ENCODE measurements at places on chromosomes 1 and 21.
A peak's percentile ranks its signal among the peaks of the same experiment; 100 is the strongest.

DNA sequence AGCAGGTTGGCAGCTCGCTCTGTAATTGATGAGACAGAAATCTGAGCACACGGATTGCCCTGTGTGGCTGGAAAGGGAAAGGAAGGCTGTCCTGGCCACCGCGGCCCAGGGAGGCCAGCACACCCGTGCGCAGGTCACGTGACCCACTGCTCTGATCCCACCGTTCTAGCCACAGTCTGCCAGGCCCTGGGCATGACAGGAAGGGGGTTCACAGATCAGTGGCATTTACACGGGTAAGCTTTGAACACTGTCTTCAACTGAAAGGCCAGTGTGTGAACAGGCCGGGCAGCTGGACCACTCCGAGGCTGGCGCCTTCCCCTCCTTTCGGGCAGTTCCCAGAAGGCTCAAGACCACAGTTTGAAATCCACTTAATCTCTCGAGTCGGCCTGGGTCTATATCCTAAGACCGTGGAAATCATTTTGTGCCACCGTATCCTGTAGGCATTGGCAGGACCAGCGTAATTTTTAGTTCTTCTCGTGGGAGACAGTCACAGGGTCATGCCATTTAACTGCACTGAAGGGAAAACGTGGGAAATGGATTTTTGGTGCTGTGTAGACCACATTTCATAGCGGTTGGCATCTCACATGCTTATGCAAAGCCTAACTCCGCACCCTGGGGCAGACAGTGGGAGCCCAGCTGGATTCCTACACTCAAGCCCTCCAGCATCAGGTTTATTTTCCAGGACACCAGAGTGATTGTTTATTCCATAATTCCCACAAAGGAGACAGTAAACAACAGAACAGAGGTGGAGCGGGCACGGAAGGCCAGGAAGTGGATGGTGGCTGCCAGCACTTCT lies 3.1 kb upstream of the ADARB1 start:
- no peak for DNase-seq

GRCh38 chr1:66775646-66776045 lies 23.4 kb downstream of the DYNLT5 start:
- no peak for DNase-seq

GRCh38 chr1:22529901-22530621 lies 33.2 kb upstream of the EPHA8 start:
- no peak for DNase-seq

GRCh38 chr21:37742532-37742931 lies 173.7 kb downstream of the KCNJ6 start:
- DNase-seq = no peak

DNA sequence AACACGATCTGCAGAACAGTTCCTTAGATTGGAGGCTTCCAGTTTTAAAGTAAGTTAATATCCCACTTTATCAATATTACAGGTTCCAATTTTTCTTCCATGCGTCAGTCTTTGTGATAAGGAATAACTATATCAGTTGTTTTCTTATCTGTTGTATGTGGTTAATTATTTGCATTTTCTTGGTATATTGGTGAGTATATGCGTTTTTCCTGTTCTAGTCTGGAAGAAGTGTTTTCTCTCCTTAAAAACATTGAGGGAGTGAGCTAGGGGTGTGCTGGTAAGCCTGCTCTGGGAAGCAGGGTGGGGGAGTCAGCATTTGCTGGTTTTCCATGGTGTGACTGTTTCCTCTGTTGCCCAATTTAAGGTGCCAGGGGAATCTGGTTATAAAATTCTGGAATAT lies 50.2 kb upstream of the KIF1B start:
- no peak for DNase-seq

- no peak for DNase-seq
Observed at GRCh38 chr1:2642131-2642559, 9.3 kb upstream of the MMEL1 start.

- no peak for DNase-seq
Observed at GRCh38 chr21:41052820-41053555, 115.0 kb upstream of the BACE2 start.

- no peak for DNase-seq
Observed at GRCh38 chr1:119885903-119886783, 10.2 kb downstream of the ADAM30 start.

DNA sequence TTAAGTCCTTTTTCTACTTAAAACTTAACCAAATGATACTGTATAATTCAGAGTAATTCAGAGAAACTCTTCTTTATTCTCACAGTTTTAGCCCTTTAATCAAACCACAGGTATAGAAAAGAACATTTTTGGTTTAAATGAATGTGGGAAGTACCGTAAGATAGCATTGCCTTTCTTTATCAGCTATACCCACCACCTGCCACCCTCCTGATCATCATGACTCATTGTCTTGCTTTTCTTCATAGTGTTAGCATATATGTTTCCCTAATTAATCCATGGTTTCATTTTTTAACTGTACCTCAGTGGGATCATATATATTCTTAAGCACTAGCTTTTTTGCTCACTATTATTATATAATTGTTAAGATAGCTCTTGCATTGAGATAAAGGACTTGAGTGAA lies 27.5 kb upstream of the ANGPTL1 start:
- no peak for DNase-seq

DNA sequence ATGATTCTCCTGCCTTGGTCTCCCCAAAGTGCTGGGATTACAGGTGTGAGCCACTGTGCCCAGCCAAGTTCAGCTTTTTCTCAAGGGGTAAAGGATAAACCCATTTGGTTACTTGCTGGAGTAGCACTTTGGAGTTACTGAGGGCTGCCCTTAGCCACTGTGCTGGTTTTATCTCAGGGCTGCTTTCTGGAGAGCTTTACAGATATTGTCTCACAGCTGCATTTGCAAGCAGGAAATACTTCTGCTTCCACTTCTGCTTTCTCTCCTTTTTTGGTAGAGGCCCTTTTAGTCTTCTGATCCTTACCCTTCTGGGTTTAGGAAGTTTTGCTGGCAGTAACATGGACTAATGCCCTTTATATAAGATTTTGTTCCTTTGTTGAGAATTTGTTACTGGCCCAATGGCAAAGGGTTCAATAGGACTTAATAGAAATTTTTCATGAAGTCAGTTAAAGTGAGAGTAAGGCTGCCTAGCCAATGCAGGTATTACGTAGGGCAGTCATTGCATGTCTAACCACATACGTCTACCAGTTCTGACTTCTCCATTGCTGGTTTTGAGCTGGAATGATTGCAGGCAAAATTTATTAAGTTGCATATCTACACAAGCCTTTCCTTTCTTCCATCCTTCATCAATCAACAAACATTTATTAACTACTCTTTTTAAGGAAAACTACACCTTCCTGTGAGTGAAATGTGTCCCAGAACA lies 24.4 kb downstream of the CAP1 start:
- DNase-seq = no peak

- DNase-seq = no peak
Observed at GRCh38 chr1:112904831-112905261, 51.1 kb downstream of the SLC16A1 start.

GRCh38 chr1:171666114-171666769 lies 13.8 kb upstream of the MYOC start:
- no peak for DNase-seq

- no peak for DNase-seq
Observed at GRCh38 chr21:38678827-38679226, 126.9 kb upstream of the ETS2 start.

DNA sequence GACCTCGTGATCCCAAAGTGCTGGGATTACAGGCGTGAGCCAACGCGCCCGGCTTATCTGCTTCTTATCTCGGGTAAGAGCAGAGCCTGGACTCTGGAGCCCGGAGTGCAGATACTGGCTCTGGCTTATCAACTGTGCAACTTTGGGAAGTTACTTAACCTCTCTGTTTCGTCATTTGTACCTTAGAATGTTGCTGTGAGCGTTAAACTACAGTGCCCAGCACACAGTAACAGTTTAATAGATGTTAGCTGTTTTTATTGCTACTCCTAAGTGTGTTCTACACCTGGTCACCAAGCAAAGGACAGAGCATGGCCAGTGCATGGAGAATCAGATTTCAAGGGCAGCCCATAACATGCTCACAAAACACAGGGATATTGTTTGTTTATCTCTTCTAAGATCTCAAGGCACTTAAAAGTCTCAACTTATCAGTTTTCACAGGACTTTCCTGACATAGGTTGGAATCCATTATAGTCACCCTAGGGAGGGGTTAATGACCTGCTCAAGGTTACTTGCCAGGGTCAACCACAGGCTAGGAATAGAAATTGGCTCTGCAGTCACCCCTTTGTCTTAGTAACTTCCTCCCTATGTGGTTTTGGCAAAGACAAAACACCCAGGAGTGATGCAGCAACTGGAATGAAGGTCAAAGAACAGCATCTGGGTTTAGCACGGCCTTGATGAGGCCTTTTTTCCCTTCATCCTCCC lies 22.5 kb upstream of the SRP9 start:
- no peak for DNase-seq

DNA sequence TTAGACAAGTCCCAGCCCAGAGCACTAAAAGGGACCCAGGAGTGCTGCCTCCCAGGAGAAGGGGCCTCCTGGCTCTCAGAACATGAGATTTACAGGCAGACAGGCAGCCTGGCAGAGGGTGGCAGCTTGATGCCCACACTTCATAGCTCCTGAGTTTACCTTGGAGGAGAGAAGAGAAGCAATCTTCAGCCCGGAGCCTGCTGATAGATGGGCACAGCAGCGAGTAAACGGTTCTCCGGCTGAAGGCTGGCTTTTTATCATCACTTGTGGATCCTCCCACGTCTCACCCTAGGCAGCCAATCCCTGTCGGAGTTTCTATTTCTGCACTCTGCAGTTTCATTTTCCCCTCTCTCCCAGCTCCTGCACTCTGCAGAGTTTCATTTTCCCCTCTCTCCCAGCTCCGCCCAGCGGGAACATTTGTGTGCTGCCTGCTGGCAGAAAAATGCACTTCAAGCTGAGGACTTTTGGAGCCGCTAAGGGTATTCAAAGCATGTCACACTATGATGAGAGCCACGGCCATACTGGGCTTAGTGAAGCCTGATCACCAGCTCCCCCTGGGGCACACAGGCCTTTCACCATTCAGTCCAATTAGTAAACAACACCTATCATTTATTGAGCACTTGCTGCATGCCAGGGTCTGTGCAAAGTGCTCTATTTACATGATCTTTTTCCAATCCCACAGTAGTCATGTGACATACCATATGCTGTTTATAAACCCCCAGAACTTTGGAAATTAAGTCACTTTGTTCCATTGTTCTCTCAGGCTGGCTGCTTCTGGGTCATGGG lies at the start of gene IFI6:
Gene IFI6, minus strand, starts transcription at position 229 of the 786 bp plus-strand sequence. CDS start 2,878 bp downstream, outside the sequence.
- DNase-seq = peak; percentile 54

- DNase-seq = no peak
Observed at GRCh38 chr1:226568975-226569741, 20.6 kb downstream of the STUM start.

DNA sequence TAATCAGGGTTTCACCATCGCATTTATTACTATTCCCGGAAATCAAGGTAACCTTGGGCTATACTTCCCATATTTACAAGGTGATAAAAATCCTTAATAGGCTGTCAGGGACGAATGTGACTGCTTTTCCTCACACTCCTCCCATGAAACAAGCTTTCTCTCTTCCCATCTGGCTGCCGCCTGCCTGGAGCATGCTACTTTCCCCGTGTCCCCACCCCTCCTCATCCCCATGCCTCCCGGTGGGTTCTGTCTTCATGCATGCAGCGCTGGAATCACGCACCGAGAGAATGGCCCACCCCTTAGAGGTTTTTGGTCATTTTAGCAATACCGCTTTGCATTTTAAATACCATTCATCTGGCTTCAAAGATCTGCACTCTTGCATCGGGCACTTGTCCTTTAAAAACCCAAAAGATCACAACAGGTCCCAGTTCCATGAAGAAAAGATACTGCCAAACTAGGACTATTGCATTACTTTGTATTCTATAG lies 339.1 kb downstream of the NTNG1 start:
- DNase-seq = no peak

DNA sequence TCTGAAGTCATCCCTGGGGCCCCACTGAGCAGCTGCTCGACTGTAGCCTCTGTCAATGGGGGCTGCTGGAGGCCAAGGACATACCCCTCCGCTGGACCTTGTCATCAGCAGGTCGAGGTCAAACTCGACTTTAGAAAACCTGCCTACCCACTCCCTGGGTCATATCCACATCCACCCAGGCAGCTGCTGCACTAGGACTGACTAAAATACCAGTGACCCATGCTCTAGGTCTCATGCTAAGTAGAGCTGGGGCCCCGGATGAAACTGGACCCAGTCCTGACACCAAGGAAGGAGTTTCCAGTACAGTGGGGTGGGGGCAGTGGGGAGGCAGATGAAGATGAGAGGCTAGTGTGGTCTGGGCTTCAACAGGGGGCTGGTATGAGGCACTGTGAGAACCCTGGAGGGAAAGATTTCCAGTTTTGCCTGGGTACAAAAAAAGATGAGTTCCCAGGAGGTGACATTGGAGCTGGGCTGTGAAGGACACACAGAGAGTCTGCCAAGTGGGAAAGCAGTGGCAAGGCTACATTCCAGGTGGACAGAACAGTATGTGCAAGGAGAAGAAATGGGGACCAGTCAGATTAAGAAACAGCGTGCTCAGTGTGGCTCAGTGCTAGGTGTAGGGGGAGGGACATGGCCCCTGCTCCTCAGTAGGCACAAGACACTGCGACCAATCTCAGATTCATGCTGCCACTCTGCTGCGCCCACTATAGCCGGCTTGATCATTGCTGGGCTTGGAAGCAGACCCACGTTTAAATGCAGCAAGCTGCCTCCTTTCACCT lies 12.4 kb downstream of the SLC2A1 start:
- no peak for DNase-seq

DNA sequence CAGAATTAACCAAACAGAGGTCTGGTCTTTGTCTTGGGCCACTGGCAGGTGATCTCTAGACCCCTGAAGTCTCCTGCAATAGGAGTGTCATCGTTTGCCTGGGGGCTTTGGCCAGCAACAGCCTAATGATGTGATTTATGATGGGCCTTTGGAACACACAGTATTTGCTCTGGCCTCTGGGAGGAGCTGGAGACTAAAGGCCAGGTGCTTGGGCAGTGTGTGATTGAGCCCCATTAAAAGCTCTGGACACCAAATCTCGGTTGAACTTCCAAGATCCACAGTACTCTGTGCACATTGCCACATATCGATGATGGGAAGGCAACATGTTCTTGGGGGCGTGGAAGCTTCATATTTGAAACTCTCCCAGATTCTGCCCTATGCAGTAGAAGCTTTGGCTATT lies 32.0 kb upstream of the TLR5 start:
- DNase-seq = no peak
